ENCODE measurements at places on chromosomes 11 and 22.

GRCh38 chr22:41023299-41023623, 69.1 kb upstream of the EP300 start:
- no peak for DNase-seq

GRCh38 chr22:48499456-48500425, 1327.9 kb downstream of the BRD1 start:
- no peak for DNase-seq

DNA sequence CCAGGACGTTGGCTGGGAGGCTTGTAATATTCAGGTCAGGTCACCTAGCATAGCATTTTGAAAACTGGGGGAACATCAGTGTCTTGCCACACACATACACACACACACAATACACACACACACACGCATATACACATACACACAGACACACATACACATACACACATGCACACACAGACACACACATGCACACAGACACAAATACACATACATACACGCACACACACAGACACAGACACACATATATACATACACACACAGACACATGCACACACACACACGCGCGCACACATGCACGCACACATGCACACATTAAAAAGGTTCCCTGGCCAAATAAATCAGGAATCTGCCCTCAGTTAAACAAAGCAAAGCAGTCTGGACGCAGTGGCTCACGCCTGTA, 12.5 kb downstream of the MYBPC3 start:
- no peak for DNase-seq

- DNase-seq = no peak
Observed at GRCh38 chr22:42294034-42294985, 23.9 kb upstream of the TCF20 start.

DNA sequence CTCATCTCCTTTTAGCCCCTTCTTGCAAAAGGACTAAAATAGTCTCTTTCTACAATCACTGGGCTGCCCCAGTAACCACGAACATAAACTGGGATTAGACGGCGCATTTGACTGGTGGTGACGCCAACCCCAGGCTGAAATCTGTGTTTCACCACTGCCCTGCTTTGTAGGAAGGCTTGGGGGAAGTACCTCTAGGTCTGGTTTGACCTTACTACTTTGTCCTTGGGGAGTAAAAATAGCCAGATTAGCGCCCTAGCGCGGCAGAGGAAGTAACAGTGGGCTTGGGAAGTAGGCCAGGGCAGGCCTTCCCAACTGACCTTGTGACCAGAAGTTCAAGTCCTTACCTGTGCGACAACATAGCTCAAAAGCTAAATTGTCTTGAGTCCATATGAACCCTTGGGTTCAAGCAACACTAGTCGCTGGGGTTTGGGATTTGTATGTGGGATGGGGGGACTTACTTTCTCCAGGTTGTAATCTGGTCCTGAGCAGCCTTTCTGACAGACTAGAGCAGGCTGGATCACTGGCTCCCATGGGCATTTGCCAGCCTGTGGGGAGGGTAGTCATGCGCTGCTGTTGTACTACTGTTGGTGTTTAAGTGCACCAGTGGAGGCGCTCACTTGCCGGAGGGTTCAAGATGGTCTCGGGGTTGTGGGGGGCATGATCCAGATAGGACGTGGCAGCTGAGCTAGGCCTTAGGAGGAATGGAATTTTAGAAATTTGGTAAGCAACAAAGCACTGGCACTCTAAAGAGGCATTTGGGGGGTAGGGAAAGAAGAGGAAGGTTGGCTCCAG, 953 bp upstream of the PACS1 start:
- DNase-seq = peak; percentile 58

GRCh38 chr11:119470317-119471291, 47.6 kb upstream of the THY1 start:
- no peak for DNase-seq

- DNase-seq = peak; percentile 38
Observed at GRCh38 chr22:42648368-42649245, 585 bp downstream of the CYB5R3 start.

DNA sequence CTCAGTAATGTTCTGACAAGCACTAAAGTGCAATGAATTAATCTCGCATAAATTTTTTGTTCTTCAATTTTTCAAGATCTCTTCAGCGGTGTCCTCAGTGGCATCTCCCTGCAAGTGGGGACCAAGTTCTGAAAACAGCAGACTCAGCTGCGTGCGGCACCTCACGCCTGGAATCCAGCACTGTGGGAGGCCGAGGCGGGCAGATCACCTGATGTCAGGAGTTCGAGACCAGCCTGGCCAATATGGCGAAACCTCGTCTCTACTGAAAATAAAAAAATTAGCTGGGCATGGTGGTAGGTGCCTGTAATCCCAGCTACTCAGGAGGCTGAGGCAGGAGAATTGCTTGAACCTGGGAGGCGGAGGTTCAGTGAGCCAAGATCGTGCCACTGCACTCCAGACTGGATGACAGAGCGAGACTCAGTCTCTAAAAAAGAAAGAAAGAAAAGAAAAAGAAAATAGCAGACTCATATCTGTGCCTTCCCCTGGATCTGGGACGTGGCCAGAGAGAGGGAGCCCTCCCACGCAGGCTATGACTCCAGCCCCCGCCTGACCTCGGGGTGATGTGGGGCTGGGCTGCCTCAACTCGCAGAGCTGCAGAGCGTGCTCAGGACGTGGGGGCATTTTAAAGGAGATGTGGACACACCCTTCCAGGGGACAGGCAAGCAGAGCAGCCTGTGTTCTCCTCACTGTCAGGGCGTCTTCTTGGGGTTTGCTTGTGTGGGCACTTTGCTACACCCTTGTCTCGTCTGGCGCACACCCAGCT, 346.6 kb downstream of the BRD1 start:
- no peak for DNase-seq

DNA sequence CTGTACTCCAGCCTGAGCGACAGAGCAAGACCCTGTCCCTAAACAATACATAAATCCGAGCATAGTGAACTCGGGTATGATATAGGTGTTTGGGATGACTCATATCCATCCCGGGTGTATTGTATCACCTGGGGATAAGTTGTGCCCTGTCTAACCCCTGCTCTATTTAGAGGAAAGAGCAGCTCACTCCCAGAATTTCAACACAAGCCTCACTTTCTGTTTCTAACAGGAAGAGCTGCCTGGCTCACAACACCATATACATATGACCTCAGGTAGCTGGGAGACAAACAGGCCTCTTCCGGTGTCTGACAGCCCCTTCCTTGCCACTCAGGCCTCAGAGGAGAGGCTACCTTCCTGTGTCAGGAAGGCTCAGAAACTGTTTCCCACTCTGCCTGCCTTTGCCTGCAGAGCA, 9.9 kb upstream of the MICALL1 start:
- peak; percentile 34 for DNase-seq

DNA sequence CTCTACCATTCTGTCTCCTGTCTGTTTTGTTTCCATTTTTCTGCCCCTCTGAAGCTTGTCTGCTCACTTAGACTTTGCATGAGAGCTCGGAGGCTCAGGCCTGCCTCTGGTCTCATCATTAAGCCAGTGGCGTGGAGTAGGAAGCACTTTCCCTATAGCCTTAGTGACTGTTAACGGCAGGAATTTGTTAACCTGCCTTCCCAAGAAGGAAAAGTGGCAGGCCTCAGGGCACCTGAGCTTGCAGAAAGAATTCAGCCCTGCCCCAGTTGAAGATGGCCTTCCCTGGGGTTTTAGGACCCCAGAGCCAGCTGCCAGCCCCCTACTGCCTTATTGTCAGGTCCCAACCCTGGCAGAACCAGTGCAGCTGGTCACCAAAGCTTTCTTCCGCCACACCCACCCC, 93.2 kb downstream of the PKNOX2 start:
- DNase-seq = no peak

GRCh38 chr11:27253224-27253623, 109.8 kb downstream of the CCDC34 start:
- DNase-seq = no peak

DNA sequence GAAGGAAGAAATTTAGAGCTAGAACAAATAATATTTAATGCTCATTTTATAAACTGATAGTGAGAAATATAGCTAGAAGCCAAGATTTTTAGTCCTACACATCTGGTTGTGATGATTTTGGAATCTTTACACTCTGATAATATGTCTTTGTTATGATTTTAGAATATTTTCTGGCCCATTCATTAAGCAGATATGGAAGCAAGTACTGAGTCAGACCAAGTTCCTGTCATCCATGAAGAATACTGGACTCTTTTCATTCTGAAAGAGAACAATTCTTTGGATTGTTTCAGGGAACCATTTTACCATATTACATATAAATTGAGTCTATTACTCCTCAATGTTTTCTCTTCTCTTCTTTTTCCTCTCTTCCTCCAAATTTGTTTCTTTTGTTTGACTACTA, 227.4 kb downstream of the TMEM135 start:
- no peak for DNase-seq

GRCh38 chr11:22161489-22161888, 31.4 kb upstream of the ANO5 start:
- no peak for DNase-seq

DNA sequence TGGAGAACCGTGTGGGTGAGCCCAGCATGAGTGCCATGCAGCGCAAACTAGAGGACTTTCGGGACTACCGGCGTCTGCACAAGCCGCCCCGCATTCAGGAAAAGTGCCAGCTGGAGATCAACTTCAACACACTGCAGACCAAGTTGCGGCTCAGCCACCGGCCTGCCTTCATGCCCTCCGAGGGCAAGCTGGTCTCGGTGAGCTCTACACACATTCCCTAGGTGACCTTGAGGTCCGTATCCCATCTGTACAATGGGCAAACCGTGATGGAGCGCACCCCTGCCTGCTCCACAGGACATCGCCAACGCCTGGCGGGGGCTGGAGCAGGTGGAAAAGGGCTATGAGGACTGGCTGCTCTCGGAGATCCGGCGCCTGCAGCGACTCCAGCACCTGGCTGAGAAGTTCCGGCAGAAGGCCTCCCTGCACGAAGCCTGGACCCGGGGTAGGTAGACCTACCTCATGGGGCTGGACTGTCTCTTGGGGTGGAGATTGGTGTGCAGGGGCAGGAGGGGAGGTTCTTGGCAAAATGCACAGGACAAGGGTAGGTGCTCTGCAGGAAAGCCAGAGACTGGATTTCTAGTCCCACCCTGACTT, 10.6 kb downstream of the CTSF start:
- DNase-seq = no peak

DNA sequence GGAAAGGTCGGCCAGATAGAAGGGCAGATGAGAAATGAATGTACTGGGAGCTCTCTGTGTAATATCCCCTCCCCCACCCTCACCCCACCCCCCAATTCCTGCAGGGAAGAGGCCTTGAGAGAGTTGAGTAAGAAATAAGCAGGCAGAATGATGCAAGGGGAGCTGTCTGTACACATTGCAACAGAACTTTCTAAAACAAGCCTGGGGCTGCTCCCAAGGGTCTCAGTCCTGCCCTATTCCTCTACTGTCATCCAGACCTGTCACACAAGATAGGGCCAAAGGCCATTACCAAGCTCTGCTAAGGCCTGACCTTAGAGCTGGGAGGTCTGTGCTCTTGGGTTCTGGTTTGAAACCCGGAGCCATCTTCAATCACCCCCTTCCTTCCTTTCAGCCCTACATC, 5.7 kb upstream of the DGAT2 start:
- DNase-seq = no peak

DNA sequence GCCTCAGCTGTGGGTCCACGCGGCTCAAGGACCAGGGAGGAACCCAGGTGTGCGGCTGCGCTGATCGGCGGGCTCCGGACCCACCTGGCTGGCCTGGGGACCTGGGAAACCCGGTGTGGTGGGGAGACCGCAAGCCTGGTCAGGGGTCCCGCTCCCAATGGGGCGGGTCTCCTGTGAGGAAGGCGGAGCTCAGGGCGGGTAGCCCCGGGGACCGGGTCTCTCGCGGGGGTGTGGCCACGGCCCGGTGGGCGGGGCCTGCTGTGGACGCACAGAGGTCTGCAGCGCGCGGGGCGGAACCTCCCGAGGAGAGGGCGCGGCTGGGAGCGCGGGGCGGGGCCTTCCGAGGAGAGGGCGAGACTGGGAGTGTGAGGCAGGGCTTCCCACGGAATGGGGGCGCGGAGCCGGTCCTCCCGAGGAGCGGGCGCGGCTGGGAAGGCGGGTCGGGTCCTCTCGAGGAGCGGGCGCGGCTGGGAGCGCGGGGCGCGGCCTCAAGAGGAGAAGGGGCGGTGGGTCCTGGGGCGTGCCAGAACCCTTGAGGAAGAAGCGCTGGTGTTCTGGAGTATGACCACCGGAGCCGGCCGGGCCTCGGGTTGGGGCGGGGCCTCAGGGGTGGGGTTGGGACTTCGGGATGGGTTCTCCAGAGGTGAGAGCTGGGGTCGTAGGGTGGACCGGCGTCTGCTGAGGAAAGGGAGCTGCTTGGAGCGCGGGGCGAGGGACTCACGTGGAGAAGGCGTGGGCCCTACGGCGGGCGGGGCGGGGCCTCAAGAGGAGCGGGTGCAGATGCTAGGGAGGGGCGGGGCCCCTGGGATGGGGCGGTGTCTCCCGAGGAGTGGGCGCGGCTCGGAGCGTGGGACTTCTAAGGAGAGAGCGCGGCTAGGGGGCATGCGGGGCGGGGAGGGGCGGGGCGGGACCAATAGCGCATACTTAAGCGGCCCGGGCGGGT, 20.8 kb downstream of the DGCR6L start:
- peak; percentile 88 for DNase-seq

GRCh38 chr22:27537501-27537900, 264.1 kb downstream of the MN1 start:
- DNase-seq = no peak

- no peak for DNase-seq
Observed at GRCh38 chr11:75076671-75077070, 20.0 kb downstream of the OR2AT4 start.

GRCh38 chr11:35218956-35219355, 80.0 kb downstream of the CD44 start:
- DNase-seq = no peak

GRCh38 chr22:42692239-42693054, 28.2 kb downstream of the A4GALT start:
- no peak for DNase-seq

GRCh38 chr11:37364246-37364839, 766.3 kb upstream of the RAG2 start:
- no peak for DNase-seq

- DNase-seq = no peak
Observed at GRCh38 chr11:980438-981357, 55.0 kb downstream of the AP2A2 start.

- no peak for DNase-seq
Observed at GRCh38 chr22:38043151-38044039, 13.8 kb upstream of the PICK1 start.

- DNase-seq = no peak
Observed at GRCh38 chr11:7572001-7572712, 58.4 kb downstream of the PPFIBP2 start.

- DNase-seq = peak; percentile 67
Observed at GRCh38 chr22:39920134-39920743, 19.4 kb downstream of the GRAP2 start.

GRCh38 chr11:47355283-47356128, 3.0 kb upstream of the MYBPC3 start:
- peak; percentile 64 for DNase-seq

- peak; percentile 11 for DNase-seq
Observed at GRCh38 chr11:11620173-11620920, 1.5 kb downstream of the GALNT18 start.
